Activated naive CD4-positive, alpha-beta T cell treated with anti-CD3 and anti-CD28 coated beads, Interleukin-2, amount 10 ng/mL, durations not matched to agents 7 days and 5 days (primary cell): ENCODE measurements at places on chromosomes 2 and 18.

GRCh38 chr2:43045866-43046265 is 180.5 kb downstream of the ZFP36L2 start:
- H3K4me1 ChIP-seq = peaks cover 14% of the 10 kb centered on the region
- no peak overlapping the region for H3K4me3 ChIP-seq
- H3K27ac ChIP-seq = no peak overlapping the region
- no peaks in the 10 kb centered on the region for H3K36me3 ChIP-seq

DNA sequence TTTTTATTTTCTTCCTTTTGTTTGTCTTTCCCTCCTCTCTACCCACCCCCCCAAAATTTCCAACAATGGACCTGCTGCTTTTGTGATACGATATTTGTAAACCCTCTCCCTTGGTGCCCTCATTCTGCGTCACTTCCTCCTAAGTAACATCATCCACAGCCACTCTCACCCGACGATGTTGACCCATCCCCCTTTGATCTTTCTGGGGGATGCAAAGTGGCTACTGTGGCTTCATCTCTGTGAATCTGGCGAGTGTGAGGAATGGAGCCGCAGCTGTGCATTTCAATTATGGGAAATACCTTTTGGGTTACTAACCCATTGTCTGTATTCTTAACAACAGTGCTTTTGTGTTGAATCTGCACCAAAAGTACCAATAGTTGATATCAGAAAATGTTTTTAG is 19.4 kb downstream of the ANTXR1 start:
- H3K36me3 ChIP-seq = no peaks in the 10 kb centered on the region
- H3K4me1 ChIP-seq = no peaks in the 10 kb centered on the region
- H3K27ac ChIP-seq = no peak overlapping the region
- peaks cover 41% of the 10 kb centered on the region for H3K27me3 ChIP-seq
- no peak for DNase-seq

DNA sequence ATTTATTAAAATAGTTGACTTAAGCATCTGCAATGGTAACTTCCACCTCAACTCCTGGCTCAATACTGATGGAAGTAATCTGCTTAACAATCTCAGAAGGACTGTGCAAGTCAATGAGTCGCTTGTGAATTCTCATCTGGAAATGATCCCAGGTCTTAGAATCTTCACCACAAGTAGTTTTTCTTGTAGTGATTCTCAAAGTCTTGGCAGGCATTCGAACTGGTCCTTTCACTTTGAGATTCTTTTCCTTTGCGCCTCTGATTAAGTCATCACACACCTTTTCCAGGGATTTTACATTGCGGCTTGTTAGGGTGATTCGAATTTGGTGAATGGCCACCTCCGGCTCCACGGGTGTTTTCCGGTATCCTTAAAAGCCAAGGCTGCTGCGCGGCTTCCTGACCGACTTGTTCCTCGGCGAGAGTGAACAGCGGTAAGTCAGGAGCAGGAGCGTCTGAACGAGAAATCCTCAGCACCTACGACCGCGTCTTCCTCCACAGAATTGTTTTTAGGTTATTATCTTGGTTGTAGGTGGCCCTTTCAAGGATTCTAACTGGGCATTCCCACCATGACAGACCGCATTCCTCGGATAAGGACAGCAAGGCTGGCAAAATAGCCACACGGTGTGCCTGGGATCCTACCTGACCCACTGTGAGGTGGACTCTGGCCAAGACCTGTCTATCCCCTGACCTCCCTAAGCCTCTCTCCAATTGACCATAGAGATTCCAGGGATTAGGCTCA is 23.8 kb upstream of the SLC20A1 start:
- no peak overlapping the region for H3K27ac ChIP-seq
- H3K4me3 ChIP-seq = no peak overlapping the region
- no peak for DNase-seq

- peaks cover 66% of the 10 kb centered on the region for H3K27me3 ChIP-seq
- peak overlapping the region; percentile 51 for H3K4me3 ChIP-seq
- H3K27ac ChIP-seq = no peak overlapping the region
- H3K36me3 ChIP-seq = no peaks in the 10 kb centered on the region
Observed at GRCh38 chr2:230987137-230988020, 8.5 kb upstream of the SPATA3 start.

GRCh38 chr18:43760010-43760409 is 482.7 kb upstream of the SYT4 start:
- H3K27me3 ChIP-seq = no peaks in the 10 kb centered on the region
- no peak overlapping the region for H3K4me3 ChIP-seq
- DNase-seq = no peak
- no peaks in the 10 kb centered on the region for H3K4me1 ChIP-seq
- H3K27ac ChIP-seq = no peak overlapping the region

GRCh38 chr2:178807227-178808008 is at the start of gene TTN:
TTN (minus strand) TSS chr2:178807423; CDS start chr2:178804642, 2,781 bp downstream.
- no peak within 1 kb of the TSS for H3K4me3 ChIP-seq
- H3K27ac ChIP-seq = no peak within 1 kb of the TSS
- H3K27me3 ChIP-seq = no peaks in the 10 kb centered on the region
- H3K36me3 ChIP-seq = no peaks in the 10 kb centered on the region
- DNase-seq = no peak
- no peaks in the 10 kb centered on the region for H3K4me1 ChIP-seq

DNA sequence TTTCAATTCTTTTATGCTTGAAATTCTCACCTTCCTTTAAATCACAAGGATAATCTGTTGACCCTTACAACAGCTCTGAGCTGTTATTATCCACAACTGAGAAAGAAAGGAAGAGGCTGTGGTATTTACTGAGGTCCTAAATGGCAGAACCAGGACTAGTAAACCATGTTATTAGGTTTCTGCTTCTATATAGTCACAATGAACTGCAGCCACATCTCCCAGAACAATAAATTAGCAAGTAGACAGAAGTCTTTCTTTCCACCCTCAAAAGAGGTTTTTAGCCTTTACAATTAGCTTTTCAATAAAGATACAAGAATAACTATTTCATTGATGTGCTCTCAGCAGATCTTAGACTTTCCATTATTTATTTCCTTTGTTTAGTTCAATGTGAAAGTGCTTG is 374.2 kb downstream of the NRXN1 start:
- no peaks in the 10 kb centered on the region for H3K36me3 ChIP-seq
- no peaks in the 10 kb centered on the region for H3K4me1 ChIP-seq
- no peak for DNase-seq
- no peak overlapping the region for H3K27ac ChIP-seq

DNA sequence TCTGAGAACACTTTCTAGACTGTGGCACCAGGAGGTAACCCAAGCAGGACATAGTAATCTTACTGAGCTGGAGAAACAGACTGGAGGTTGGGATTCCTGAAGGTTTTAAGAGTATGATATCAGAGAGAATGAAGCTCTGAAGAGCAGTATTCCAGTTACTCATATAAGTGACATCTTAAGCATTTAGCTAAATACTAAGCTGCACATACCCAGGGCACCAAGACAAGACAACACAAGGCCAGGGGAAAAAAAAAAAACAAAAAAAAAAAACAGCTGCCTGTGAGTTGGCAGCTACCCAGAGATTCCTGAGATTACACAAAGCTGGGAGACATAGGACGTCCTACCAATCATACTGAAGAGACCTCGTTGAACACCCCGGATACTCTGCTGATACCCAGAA is 175.8 kb downstream of the SRBD1 start:
- no peak overlapping the region for H3K27ac ChIP-seq
- H3K36me3 ChIP-seq = peaks cover 13% of the 10 kb centered on the region
- no peak for DNase-seq
- H3K4me3 ChIP-seq = no peak overlapping the region
- H3K4me1 ChIP-seq = no peaks in the 10 kb centered on the region

DNA sequence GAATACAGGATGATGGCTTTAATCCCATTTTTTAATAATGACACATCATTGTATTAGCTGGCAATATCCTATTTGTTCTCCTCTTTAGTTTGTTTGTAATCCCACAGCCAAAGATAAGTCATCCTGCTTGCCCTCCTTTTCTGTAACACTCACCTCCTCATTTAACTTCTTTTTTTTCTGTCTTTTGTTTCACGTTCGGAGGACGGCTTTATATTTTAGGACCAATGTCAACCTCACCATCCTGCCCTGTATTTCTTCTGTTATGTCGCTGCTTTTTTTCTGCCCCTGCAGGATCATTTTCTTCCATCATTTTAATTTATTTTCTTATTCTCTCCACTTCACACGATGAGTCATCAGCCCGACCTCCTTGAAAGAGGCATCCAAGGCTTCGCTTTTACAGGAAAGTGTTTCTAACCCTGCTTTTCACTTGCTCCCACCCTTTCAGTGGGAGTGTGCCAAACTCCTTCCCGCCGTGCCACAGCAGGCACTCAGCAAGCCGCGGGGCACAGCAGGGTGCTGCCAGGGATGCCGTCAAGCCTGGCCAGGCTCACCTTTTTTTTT is 11.4 kb downstream of the RAB31 start:
- H3K4me3 ChIP-seq = no peak overlapping the region
- no peaks in the 10 kb centered on the region for H3K36me3 ChIP-seq
- DNase-seq = no peak
- peaks cover 30% of the 10 kb centered on the region for H3K27me3 ChIP-seq
- no peaks in the 10 kb centered on the region for H3K4me1 ChIP-seq
- no peak overlapping the region for H3K27ac ChIP-seq

- no peak overlapping the region for H3K4me3 ChIP-seq
- peaks cover 4% of the 10 kb centered on the region for H3K27me3 ChIP-seq
- no peaks in the 10 kb centered on the region for H3K4me1 ChIP-seq
- H3K27ac ChIP-seq = no peak overlapping the region
Observed at GRCh38 chr18:34880882-34881834, 160.1 kb upstream of the MAPRE2 start.

- no peak overlapping the region for H3K27ac ChIP-seq
- no peaks in the 10 kb centered on the region for H3K36me3 ChIP-seq
- H3K4me1 ChIP-seq = no peaks in the 10 kb centered on the region
- no peak for DNase-seq
- H3K4me3 ChIP-seq = no peak overlapping the region
Observed at GRCh38 chr2:175233135-175233719, 51.7 kb upstream of the ATP5MC3 start.

DNA sequence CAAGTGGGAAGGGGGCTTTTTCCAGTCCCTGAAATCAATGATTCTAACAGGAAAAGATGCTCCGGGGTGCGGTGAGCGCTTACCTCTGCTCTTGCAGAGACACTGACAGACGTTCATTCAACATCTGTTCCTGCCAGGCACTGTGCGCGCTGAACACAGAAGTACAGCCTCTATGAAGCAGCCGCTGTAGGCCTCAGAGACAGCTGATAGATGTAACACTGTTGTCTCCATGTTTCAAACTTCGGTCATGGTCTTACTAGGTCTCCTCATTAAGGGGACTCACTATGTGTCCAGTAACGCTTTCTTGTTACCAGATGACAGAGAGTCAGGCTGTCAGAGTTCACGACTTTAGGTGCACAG is 649 bp upstream of the CLIP4 start:
- peaks cover 58% of the 10 kb centered on the region for H3K4me1 ChIP-seq
- H3K27ac ChIP-seq = peak overlapping the region; percentile 96
- H3K36me3 ChIP-seq = peaks cover 7% of the 10 kb centered on the region
- DNase-seq = no peak
- peak overlapping the region; percentile 91 for H3K4me3 ChIP-seq

GRCh38 chr18:48682768-48683167 is 143.9 kb downstream of the CTIF start:
- H3K4me1 ChIP-seq = peaks cover 5% of the 10 kb centered on the region
- no peak overlapping the region for H3K27ac ChIP-seq
- no peak overlapping the region for H3K4me3 ChIP-seq
- H3K36me3 ChIP-seq = no peaks in the 10 kb centered on the region
- peaks cover 12% of the 10 kb centered on the region for H3K27me3 ChIP-seq

DNA sequence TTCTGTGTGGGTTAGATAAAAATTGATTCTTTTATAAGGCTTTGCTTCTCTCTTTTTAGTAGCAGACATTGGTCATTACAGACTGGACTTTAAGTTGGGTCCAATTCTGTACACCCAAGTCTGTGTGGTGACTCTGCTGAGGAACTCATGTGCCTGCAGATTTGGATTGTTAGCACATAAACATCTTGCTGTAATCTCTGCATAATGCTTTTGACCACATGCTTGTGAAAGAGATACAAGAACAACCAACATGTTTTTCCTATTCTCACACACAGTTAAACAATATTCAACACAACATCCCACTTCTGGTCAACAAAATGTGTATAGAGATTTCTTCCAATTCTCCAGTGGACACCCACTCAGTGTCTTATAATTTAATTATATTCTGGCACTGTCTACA is 270.1 kb downstream of the RDH14 start:
- no peaks in the 10 kb centered on the region for H3K4me1 ChIP-seq
- H3K27me3 ChIP-seq = no peaks in the 10 kb centered on the region
- DNase-seq = no peak
- H3K36me3 ChIP-seq = no peaks in the 10 kb centered on the region
- no peak overlapping the region for H3K4me3 ChIP-seq
- H3K27ac ChIP-seq = no peak overlapping the region

DNA sequence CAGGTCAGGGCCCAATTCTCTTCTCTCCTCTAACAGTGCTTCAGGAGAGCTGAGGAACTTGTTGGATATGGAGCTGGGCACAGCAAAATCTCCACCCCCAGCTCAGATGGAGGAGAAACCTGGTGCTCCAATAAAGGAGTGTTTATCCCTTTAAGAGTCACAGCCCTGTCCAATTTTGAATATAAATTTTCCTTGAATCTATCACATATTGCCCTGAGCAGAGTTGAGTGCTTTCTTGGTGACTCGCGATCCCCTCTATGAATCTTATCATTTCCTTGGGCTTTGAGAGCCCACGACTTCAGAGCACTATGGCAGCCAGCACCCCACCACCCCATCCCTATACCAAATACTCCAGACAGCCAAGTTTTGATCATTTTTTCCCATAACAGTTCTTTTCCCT is 34.4 kb upstream of the SMAD7 start:
- H3K27ac ChIP-seq = no peak overlapping the region
- H3K36me3 ChIP-seq = no peaks in the 10 kb centered on the region
- peaks cover 53% of the 10 kb centered on the region for H3K27me3 ChIP-seq

- H3K4me3 ChIP-seq = no peak overlapping the region
- no peak for DNase-seq
- H3K36me3 ChIP-seq = no peaks in the 10 kb centered on the region
- H3K27me3 ChIP-seq = peaks cover 48% of the 10 kb centered on the region
- no peaks in the 10 kb centered on the region for H3K4me1 ChIP-seq
- H3K27ac ChIP-seq = no peak overlapping the region
Observed at GRCh38 chr2:85213901-85214512, 80.8 kb downstream of the TCF7L1 start.

DNA sequence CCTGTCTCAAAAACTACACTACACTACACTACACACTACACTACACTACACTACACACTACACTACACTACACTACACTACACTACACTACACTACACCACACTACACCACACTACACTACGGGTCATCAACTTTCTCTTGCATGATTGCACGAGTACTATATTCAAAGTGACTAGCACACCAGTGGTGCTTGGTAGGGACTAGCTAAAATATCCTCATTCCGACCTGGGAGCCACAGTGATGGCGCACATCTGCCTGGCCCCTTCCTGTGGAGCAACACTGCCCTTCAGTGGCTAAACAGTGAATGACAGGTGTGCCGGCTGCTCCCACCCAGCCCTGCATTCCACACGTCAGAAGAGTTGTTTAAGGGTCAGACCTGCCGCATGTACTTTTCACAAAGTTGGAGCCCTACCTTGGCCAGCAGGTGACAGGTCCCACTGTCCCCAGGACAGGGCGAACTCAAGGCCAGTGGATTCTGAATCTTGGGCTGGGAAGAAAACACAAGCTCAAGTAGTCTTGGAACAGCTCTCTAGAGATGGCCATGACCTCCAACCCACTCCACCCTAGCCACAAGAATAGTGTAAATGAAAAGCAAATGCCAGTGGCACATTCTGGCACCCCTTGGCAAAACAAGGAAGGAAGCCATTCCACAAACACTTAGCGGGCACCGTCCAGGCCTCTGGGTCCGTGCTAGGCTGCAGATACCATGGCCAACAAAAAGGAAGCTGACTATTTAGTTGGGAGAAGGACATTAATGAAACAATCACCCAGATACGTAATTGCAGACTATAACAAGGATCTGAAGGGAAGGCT is 79.7 kb upstream of the MSH2 start:
- H3K4me3 ChIP-seq = no peak overlapping the region
- no peaks in the 10 kb centered on the region for H3K4me1 ChIP-seq
- H3K27me3 ChIP-seq = peaks cover 30% of the 10 kb centered on the region
- H3K36me3 ChIP-seq = no peaks in the 10 kb centered on the region
